NCI-H2029 treated with DMSO at 0.1 percent for 48 hours (cell line): ENCODE measurements at places on chromosomes 12 and 14.

GRCh38 chr12:68915055-68915454 lies 17.9 kb downstream of the CPM start:
- DNase-seq, result no peak

DNA sequence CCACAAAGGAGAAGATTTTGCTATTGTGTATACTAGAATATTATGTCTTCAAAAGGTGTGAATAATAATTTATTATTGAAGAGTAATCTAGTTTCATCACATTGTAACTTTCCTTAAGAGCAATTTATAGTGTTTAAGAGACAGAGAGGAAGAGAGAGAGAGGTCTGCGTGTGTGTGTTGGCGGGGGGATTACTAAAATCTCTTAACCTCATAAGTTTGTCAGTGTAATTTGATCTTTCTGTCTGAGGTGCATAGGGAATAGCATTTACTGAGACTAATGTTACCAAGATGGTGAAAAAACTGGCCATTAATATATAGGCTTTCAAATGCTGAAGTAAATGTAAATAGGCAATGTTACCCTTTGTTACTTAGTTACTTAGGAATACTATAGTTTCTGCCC lies 48.2 kb upstream of the BTG1 start:
- no peak for DNase-seq

DNA sequence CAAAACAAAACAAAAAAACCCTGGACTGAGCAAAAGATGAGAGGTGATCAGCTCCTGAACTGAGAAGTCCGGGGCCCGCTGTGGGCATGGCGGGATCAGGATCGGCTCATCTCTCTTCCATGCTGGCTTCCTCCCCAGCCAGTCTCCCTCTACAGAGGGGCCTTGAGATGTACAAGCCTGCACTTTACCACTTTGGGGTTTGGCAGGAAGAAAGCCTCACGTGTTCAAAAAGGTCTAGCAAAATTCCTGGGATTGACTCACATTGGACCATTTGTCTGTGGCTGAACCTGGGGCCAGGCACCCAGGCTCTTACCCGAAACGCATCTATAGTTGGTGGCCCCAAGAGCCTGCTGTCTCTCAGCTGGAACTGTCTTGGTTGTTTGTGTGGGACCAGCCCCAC lies 89.0 kb downstream of the SLC24A4 start:
- no peak for DNase-seq

DNA sequence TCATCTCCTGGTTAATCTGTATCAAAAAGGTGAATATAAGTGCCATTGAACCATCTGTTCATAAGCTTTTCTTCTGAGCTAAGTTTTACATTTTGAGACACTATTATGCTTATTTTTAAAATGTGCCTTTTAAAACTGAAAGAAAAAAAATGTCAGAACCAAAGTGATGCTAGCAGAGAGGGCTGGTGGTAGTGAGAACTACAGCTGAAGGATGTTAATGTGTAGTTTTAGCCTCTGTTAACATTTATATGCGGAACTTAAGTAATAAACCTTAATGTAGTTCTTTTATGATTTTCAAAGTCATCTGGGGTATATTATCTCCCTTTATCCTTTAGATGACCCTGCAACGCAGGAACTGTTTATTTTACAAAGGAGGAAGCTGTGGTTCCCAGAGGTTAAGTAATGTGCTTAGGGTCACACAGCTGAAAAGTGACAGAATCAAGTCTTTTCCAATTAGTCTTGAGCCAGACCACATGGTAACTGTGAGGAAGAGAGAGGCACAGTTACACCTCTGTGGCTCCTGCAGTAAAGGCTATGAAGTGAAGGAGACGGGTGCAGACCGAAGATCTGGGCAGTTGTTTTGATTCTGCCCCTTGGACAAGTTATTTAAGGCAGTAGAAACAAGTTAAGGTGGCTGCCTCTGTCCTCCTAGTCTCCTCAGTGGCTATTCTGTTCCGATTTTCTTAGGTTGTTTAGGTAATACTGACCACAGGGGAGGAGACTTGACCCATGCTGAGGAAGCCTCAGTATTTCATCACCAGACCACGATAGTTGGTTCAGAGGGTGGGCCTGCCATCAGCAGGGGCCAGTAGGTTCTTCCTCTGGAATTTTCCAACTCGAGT lies 23.9 kb downstream of the GNG2 start:
- DNase-seq, result no peak

- no peak for DNase-seq
Measured at GRCh38 chr12:70605976-70606375, 31.3 kb downstream of the PTPRB start.

DNA sequence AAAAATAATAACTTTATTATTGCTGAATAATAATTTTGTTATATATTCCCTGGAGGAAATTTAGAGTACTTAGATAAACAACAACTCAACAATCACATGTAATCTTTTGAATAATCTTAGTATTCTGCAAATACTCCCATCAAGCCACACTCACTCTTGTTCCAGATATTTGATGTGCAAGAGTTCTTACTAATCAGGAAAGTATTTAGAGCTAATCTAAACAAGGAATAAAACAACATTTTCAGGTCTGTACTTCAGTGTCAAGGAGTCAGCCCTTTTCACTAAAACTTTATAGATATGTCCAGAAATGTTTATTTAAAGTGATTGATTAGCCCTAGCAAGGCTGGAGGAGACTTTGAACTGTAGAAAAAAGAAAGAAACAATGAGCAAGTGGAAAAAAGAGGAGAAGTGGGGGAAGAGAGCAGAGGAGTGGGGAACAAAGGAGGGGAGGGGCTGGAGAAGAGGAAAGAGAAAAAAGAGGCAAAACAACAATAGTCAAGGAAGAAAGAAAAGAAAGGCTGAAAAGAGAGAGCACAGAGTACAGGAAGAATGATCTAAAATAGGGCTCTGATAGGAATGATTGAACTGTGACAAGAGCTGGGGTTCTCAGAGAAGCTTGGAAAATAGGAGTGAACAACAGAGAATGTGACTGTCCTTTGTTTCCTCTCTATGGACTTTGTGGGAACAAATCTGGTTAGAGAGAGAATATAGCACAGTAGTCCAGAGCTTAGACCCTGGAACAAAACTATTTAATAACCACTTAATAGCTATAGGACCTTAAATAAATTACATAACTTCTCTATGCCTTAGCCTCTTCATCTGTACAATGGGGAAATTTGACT lies 238.7 kb downstream of the AKAP6 start:
- no peak for DNase-seq

DNA sequence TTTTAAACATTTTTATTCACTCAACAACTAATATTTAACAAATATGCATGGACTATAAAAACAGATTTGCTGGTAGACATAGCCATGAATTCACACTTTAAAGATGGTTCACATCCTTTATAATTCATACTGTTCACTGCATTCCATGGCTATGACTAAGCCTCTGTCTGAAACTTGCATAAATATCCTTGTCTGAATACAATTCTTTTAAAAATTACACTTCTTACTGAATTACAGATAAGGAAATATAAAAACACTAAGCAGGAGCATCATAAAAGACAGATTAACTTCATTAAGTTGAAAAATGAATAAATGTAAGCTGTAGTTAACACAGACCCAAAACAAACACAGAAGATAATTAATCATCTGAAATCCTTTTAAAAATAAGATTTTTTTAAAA lies 53.8 kb downstream of the GXYLT1 start:
- no peak for DNase-seq

GRCh38 chr12:78645956-78646355 lies 218.6 kb upstream of the SYT1 start:
- peak; percentile 6 for DNase-seq

- no peak for DNase-seq
Measured at GRCh38 chr12:88638388-88638787, 58.1 kb upstream of the KITLG start.

- DNase-seq, result no peak
Measured at GRCh38 chr14:91399868-91400640, 17.6 kb downstream of the CCDC88C start.

DNA sequence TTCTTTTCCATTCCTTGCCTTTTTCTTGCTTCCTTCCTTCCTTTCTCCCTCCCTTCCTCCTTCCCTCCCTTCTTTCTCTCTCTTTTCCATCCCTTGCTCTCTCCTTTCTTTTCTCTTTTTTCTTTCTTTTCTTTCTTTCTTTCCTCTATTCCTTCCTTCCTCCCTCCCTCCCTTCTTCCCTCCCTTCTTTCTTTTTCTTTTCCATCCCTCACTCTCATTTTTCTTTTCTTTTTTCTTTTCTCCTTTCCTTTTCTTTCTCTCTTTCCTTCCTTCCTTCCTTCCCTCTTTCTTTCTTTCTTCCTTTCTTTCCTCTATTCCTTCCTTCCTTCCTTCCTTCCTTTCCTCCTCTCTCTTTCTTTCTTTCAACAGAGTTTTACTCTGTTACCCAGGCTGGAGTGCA lies 35.1 kb upstream of the PPP4R3A start:
- DNase-seq, result no peak

GRCh38 chr14:106459971-106460730 lies 933.8 kb downstream of the TMEM121 start:
- no peak for DNase-seq

DNA sequence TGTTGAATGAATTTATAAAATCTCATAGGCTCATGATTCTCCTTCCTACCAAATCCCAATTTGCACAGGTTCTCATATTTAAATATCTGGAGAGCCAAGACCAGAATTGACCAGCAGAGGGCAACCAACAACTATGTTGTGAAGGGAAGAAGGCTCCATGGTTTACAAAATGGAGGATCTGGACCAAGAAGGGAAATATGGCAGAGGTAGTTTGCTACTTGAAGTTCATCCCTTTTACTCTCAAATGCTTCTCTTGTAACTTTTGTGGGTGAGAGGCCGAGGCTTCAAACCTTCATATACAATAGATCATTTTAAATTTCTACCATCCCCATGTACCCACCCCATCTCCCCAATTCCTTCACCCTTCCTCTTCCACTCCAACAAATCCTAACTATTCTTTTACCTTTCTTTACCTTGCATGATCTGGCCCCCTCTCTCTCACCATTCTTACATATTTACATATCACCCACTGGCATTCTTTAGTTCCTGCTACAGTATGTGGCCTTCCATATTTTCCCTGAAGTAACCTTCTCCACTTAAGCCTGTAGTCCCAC lies 3.8 kb upstream of the SMARCC2 start:
- DNase-seq, result peak; percentile 78

DNA sequence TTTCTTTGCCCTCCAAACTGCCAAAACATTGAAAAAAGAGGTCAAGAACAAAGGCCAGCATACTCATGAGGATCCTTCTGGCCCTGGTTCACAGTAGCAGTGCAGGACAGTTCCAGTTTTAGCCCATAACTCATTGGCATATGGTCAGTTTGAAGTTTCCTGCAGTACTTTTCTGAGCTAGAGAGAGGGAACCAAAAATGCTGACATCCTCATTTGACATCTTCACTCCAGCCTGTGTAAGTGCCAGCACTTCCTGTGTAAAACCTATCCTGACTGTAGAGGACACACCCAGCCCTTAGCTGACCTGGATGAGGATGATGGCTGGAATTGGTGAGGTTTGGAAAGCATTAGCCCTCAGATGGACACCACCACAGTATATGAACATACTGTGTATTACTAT lies 84.1 kb downstream of the FGD4 start:
- no peak for DNase-seq

GRCh38 chr14:29521526-29522137 lies 406.0 kb downstream of the PRKD1 start:
- peak; percentile 41 for DNase-seq

DNA sequence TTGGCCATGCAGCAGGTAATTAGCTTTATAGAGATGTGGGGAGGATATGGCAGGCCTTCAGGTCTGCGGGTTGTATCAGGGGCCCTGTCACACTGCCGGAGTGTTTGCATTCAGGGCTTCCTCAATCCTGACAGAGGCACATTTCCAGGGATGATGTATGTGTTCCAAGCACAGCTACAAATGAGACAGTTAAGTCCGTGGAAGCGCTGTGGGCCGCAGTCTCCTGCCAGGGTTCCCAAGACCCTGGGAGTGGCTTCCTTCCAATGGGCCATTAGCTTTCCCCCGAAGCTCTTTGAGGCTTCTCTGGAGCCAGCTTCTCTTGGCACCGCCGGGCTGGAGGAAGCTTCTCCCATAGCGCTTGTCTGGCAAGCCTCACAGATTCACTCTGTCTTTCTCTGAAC lies 1524.7 kb upstream of the TMEM132C start:
- DNase-seq, result no peak

DNA sequence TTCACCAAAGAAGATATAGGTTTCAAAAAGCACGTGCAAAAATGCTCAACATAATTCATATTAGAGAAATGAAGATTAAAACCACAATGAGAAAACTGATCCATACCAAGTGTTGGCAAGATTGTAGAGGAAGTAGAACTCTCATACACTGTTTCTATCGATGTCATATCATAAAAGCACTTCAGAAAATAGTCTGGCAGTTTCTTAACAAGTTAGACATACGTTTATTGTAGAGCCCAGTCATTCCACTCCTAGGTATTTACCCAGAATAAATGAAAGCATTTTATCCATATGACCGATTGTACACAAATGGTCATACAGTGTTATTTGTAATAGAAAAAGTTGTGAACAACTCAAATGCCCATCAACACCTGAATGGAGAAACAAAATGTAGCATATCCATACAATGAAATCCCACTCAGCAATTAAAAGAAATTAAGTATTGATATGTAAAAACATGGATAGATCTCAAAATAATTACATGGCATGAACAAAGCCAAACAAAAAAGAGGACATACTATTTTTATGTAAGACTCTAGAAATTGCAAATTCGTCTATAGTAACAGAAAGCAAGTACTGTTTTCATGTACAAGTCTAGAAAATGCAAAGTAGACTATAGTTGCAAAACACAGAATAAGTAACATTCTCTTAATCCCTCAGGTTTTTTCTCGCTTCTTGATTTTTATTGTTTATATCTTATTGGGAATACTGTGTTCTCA lies 41.0 kb downstream of the USP15 start:
- DNase-seq, result no peak

- no peak for DNase-seq
Measured at GRCh38 chr12:115094163-115094816, 410.3 kb upstream of the TBX3 start.

DNA sequence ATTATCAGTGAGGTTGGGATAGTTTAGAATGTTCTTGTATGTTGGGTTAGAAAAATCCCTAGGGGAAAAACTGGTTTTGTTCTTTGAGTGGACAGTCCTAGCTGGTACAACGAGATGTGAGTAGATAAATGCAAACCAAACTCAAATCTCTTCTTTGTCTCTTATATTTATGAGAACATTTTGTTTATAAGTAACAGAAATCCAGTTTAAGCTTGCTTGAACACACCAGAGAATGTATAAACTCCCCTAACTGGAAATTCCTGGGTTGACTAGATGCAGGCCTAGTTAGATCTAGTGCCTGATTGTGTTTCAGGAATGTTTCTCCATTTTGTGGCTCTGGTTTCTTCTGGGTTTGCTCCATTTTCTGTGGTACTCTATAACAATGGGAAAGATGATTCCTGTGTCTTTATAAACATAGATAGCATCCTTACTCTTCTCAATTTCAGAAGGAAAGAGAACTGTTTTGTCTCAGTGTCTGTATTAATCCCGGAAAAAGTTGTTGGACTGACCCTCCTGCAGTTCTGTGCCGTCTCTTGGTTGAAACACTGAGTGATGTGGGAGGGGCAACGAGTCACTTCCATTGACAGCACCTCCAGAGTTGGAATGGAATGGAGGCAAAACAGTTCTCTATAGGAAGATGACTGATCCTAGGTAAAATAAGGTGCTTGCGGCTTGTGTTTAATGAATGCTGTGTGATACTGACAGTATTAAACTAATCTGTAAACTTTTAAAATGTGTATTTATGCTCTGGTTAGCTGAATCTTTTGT lies 244.8 kb downstream of the TMTC2 start:
- no peak for DNase-seq

- no peak for DNase-seq
Measured at GRCh38 chr14:103328941-103329340, 5.1 kb upstream of the EIF5 start.

GRCh38 chr12:30457621-30458289 lies 237.9 kb downstream of the IPO8 start:
- DNase-seq, result no peak
